Astrocyte of the hippocampus (primary cell): ENCODE measurements at places on chromosomes 2 and 18.

GRCh38 chr2:225355788-225356187 lies 43.7 kb upstream of the NYAP2 start:
- no peak for DNase-seq

DNA sequence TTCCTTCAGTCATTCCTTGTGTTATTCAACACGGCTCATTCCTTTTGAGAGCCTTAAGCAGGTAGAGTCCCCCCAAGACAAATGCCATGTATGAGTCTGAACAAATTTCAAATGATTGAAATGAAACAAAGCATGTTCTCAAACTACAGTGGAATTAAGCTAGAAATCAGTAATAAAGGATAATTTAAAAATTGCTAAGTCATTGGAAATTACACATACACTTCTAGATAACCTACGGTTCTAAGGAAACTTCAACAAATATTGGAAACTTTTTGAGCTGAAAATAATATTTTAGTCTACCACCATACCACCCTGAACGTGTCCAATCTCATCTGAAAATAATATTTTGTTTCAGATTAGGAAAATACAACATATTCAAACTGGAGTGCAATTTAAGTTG lies 71.8 kb upstream of the UGP2 start:
- no peak for DNase-seq

- DNase-seq, result peak; percentile 56
Measured at GRCh38 chr2:241224018-241224850, 35.8 kb downstream of the ANO7 start.

DNA sequence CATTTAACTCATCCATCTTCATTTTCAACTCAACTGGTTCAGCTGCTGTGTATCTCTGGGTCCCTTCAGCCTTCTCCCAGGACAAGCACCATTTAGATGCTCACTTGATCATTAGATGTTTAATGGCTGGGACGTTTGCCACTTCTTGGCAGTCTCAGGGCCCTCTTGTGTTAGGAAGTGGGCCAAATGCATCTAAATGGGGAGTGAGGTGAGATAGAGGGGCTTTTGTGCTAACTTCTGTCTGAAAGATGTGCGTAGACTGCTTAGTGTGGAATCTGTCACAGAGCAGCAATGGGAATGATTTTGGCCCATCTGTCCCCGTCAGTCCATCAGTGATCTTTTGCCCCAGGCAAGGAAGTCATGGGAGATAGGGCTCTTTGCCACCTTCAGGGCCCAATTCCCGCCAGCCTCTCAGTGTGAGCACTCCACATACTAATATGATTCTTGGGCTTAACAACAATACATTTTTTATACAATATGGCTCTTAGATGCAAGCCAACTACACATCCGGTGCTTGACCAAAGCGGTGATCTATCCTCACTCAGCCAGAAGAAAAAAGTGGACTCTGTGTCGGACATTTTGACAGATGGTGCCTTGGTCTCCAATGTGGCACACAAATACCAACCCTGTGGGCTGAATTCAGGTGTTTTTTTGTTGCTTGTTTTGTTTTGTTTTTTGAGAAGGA lies 95.7 kb upstream of the EPC2 start:
- DNase-seq, result no peak

DNA sequence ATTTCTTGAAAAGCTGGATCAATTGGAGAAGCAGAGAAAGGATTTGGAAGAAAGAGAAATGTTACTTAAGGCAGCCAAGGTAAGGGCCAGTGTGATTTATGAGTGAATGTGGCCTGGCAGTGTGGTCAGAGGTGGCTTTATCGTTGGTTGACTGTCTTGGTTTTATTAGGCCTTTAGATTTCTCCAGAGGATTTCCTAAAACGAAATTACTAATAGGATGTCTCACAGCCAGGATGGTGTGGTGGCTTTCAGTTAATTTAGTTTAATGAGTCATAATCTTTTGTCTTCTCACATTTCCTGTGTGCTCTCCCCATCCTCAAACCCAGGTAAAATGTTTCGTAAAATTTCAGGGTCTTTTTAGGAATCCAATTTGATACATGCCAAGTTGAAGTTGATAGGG lies 100.8 kb downstream of the TAF4B start:
- no peak for DNase-seq

DNA sequence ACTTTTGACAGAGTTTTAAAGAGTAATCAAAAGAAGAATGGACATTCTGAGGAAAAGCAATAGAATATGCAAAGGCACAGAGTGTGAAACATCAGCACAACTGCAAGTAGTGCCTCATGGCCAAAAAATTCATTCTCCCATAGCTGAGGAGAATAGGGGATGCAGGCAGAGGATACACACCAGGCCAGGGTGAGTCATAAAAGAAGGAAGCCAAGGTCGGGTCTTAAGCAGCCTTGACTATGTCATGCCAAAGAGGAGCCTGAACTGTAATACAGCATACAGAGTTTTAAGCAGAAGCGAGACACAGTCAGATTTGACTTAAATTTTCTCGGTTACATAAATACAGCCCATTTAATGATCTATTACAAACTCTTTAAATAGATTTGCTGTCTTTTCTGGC lies 165.0 kb downstream of the LNPK start:
- peak; percentile 82 for DNase-seq

GRCh38 chr2:239811111-239811781 lies 213.9 kb downstream of the NDUFA10 start:
- no peak for DNase-seq

DNA sequence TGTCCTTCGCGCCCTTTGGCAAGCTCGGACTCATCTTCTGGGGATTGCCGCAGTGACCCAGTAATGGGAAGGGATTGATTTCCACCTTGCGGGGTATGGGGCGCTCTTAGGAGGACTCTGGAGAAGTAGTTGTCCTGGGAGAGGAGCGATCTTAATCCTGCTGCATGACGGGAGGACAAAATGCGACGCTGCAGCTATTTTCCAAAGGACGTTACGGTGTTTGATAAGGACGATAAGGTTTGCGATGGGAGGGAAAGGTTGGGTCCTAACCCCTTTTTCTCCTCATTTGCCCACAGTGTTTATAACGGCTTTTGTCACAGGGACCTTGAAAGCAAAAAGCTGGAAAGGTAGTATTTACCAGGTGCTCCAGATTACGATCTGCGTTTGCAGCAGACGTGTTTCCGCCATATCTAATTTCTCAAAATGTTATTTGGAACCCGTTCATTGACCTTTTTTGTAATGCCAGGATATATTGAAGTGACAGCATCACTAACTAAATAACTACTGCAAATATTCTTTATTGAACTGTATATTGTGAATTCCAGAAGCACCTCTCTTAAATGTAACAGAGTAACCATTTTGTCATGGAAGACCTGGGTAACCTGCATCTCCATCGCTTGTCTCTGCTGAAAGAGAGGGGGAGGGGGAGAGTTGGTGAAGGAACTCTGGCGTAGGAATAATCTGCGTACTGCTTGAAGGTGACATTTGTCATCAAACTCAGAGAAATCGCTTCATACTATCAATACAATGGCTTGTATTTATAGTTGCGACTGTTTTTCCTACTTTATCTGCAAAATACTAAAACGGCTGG lies 590 bp downstream of the MDH1 start:
- peak; percentile 15 for DNase-seq

DNA sequence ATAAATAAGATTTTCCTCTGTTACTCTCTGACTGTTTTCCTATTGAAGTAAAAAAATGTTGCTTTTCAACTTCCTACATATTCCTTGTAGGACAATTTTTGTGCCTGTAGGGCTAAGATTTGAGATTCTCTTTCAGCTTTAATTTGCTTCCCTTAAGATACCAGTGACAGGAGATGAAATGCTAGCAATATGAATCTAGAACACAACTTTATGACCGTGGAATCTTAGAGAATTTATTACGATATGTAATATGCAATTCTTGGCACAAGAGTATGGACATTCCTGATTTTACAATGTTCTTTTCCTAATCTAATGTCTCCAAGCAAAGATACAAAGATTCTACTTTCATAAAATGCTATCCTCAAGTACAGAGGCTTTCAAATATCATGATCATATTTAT lies 180.9 kb downstream of the KCNE4 start:
- DNase-seq, result no peak

DNA sequence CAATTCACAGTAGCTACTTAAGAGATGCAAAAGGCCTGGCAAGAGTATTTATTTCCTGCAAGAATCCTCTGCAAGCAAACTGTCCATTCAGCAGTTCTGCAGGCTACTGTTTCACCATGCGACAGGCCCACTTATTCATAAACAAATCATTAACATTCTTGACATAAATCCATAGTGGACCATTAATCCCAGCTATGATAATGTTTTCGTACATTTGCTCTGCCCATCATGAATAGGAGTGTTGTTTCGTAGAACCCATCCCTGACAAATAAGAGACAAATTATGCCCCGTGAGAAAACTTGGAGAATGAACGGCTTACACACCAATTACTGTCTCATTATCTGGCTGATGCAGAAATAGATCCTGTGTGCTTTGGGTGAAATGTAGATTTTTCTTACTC lies 65.4 kb downstream of the PID1 start:
- no peak for DNase-seq

DNA sequence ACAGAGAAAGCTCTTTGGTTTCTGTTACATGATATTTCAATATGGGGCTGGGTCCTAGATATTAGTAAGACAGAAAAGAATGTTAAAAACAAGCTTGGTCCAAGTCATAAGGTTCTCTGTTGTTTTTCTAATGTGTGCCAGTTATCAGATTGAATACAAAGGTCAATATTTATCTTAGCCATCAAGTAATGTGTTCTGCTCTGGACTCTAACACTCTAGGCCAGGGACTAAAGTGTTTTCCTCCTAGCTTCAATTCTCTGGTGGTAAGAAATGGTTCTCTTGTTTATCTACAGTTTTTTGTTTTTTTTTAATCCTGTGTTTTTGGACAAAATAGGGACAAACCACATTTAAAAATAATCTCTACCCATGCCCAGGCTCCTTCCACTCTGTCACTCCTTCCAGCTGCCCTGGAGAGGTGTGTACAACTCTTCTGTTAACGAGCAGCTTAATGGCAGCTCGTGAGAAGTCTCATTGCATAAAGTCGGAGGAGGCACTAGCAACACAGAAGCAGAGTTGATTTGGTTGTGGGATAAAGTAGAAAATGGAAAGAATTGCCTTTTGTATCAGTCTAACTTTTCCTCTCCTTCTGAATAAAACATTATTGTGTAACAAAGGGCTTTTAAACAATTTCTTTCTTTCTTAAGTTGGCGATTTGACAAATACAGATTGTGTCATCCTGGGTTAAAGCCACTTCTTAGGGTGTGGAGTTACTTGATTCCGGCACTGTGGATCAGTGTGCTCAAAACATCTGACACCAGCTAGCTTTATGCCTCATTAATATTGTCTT lies 8.0 kb upstream of the SESTD1 start:
- DNase-seq, result peak; percentile 56

DNA sequence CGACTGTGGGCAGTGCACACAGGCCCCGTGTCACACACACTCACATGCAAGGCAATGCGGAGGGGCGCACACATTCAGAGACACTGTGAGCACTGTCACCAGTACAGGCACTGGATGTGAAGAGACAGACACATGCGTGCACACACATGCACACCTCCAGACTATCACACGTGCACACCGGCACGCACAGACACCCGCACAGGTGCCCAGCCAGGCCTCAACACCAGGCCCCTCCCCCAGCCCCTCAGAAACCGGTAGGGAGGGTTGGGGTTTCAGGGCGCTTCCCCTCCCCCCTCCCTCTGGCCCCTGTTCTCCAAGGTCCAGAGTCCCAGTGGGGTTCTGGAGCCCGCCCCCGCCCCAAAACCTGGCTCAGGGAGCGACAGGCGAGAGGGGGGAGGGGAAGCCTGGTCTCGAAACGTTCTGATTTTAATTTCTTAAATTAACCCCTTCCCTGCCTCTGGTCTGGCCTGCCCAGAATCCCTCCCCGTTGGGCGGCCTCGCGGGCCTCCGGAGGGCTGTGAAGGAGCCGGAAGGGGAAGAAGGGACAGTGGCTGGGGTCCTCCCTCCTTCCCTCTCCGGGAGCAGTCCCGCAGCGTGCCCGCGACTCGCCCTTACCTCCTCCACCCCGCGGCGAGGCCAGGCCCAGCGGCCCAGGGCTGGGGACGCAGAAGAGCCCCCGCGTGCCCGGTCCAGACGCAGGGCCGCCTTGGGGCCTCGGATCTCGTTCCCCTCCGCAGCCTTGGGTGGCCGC lies 558 bp downstream of the FBXO41 start:
- peak; percentile 7 for DNase-seq
